ENCODE measurements at places on chromosomes 12 and 14.

DNA sequence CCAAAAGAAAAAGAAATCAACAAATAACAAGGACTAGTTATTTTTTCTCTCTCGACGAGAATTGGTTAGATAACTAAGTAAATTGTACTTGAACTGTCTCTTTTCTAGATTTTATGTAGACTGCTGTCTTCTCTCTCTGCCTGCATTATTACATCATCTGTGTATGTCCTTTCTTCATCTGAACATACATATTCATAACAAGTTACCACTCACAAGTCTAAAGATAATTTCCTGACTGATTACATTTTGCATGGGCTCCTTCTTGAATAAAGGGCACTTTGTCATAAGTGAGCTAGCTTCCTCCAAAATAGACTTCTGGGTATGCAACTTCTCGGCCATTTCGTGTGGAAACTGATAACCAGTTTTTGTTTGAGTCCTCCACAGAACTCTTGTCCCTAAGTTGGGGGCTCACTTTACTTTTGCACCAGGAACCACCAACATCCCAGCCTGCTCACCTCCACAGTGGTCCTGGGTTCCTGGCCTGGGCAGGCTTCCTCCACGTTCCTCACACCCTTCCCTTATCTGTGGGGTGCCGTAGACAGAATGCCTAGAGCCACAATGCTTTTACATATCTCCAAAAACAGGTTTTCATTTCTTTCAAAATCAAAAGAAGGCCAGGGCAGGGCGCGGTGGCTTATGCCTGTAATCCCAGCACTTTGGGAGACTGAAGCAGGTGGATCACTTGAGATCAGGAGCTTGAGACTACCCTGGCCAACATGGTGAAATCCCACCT is 6.2 kb upstream of the DDX47 start:
- no peak for DNase-seq

DNA sequence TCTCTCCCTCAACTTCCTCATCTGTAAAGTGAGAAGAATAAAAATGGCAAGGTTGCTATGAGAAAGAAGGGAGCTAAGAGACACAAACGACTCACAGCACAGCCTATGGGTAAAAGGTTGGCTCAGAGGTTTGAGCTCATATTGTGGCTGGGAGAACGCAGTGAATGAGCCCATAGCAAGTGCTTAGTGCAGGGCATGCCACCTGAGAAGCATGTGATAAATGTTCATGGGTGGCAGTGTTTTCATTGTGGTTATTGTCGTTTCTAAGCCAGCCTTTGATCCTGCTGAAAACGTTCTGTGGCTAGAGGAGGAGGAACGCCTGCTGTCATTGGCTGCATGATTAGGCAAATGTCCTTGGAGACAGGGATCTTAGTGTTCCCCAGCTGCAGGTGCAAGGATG is 150.4 kb downstream of the KSR2 start:
- no peak for DNase-seq

DNA sequence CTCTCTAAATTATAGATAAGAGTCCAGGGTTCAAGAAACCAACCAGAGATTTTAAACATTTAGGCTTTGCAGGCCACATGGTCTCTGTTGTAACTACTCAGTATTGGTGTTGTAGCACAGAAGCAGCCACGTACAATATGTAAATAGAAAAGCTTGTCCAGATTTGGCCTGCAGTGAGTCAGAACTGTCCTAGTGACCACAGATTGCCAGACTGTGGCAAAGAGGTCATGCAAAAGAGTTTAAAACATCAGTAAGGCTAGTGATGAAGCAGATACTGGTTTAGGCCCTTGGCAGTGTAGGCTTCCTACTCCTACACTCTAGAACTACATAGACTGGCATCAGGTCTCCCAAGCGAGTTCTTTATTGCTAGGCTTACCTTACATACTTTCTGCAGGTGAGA is 117.6 kb upstream of the GARIN6 start:
- no peak for DNase-seq

GRCh38 chr12:127941332-127941731 is 325.6 kb upstream of the TMEM132C start:
- no peak for DNase-seq

DNA sequence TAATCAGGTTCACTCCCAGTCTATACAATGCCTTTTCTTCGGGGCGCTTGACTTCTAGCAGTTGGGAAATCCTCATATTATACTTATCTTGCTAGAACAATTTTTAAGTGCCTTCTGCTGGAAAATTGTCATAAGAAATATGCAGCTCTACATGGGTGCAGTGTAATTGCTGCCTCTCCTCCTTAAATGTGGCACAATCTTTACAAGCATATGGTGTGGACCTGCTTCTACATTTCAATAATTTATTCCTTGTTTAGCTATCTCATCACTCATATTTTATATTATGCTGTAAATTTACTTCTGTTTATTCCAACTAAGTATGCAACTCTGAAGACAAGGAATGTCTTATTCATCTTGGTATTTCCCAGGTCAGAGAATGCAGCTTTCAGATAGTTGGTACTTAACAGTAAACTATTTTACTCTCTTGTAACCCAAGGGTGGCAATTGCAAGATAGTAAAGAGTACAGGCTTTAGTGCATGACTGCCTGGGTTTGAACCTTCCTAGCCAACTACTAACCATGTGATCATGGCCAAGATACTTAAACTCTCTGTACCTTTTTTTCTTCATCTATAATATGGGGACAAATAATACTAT is 43.6 kb upstream of the GAS2L3 start:
- DNase-seq, result no peak

DNA sequence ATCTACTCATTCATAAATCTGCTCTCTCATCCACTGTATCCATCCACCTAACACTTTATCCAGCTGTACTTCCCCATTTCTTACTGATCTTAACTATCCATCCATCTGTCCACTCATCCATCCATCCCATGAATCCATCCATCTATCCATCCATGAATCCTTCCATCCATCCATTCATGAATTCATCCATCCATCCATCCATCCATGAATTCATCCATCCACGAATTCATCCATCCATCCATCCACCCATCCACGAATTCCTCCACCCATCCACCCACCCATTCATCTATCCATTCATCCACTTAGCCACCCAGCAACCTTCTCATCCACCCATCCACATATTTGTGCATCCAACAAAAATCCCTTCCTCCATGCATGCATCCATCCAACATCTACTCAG is 128.6 kb upstream of the MYL2 start:
- no peak for DNase-seq

GRCh38 chr14:57870686-57871457 is 5.0 kb upstream of the SLC35F4 start:
- no peak for DNase-seq

GRCh38 chr12:56086608-56087007 is 6.6 kb downstream of the ERBB3 start:
- DNase-seq, result no peak

- DNase-seq, result no peak
These were observed 8.3 kb downstream of the BMAL2 start for GRCh38 chr12:27340971-27341370.

DNA sequence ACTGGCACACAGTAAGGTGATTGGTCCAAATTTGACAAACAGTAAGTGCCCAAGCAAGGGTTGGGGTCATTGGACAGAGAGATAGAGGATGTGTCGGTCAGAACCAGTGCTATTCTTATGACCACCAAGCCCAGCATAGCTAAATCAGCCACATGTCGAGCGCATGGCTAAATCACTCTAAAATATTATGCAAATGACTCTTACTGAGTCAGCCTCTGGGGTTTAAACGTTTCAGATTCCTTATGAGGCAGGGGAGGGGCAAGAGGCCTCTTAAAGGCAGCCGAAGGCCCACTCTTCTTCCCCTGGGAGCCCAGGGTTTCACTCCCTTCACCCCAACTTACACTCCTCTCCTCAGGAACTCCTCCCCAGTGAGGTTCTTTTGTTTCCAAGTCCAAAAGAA is 603 bp upstream of the ENDOU start:
- DNase-seq, result no peak

- no peak for DNase-seq
These were observed 444.3 kb upstream of the RGS6 start for GRCh38 chr14:71487941-71488340.

DNA sequence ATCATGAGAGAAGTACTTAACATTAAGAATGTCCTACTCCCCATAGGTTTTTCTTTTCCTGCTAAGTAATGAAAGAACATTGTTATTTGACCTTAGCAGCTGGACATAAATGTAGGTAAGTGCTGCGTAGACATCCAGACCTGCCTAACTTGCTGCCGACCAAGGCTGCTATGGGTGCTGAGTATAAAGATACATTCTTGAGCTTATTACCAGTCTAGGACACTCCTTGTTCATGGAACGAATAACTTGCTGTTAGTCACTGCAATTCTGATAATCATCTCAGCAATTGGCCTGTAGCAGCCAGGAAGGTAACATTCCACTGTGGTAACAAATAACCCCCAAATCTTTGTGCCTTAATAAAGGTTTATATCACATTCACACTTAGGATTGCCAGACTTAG is 478.1 kb downstream of the VRK1 start:
- no peak for DNase-seq

GRCh38 chr14:93742761-93743160 is 45.5 kb downstream of the PRIMA1 start:
- no peak for DNase-seq

DNA sequence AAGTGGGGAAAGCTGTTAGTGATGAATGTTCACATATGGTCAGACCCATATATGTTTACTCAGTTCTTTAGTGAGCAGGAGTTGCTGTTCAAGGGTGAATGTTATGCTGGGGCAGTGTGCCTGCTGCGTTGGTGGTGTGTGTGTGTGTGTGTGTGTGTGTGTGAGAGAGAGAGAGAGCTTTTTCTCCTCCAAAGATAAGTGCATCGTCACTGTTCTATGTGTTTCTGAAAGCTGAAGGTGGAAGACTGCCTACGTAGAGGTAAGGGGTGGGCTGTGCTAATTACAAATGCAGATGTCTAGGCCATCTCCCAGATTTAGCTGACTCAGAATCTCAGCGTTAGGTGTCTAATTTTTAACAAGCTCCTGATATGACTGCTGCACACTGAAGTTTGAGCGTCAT is 10.5 kb downstream of the GABARAPL1 start:
- DNase-seq, result no peak

DNA sequence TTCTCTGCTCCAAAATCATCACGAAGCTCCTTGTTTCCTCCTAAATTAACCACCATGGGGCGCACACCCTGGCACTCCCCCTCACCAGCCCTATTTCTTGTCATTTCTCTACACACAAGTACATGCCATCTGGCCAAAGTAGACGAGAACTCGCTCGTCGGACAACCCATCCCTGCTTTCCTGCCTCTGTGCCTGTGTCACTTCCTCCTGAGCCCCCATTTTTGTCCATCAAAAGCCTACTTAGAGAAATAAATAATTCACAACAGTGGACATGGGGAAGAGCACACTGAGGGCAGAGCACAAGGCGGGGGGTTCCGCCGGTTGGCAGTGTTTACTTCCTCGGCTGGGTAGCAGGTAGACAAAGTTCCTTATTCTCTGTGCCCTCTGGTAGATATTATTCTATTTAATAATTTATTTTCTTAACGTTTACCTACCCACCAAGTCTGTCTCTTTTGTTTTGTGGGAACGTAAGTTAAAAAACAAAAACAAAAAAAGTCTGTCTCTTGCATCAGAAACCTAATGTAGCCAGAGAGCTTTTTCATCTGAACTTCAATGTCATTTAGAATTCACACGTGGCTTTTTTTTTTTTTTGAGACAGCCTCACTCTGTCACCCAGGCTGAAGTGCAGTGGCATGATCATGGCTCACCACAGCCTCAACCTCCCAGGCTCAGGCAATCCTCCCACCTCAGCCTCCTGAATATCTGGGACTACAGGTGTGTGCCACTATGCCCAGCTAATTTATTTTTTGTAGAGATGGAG is 6.0 kb downstream of the VPS37B start:
- no peak for DNase-seq

DNA sequence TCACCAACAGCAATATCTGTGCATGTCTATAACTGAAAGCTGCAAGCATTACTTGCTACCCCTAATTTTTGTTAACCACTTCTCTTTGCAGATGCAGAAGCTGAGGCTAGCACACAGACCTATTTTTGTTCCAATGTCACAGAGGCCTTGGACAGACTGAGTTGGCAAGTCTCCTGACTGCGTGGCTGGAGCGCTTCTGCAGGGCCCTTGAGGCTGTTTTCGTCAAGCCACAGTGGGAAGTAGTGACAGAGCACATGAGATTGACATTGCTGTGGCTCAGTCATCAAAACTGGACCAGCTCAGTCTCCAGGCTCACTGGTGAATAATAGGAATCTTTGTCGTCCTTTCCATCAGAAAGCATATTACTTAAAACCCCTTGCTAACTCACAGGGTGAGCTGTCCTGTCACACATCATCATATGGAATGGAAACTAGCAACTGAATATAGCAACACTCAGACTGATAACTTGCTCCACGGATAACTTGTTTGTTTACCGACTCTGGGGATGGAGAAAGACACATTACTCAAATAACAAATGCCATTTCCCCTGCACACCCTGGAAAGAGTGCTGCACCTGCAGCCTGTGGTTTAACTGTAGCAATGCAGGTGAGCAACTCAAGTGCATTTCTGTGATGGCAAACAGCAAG is 43.6 kb upstream of the DDX11 start:
- DNase-seq, result peak; percentile 54

DNA sequence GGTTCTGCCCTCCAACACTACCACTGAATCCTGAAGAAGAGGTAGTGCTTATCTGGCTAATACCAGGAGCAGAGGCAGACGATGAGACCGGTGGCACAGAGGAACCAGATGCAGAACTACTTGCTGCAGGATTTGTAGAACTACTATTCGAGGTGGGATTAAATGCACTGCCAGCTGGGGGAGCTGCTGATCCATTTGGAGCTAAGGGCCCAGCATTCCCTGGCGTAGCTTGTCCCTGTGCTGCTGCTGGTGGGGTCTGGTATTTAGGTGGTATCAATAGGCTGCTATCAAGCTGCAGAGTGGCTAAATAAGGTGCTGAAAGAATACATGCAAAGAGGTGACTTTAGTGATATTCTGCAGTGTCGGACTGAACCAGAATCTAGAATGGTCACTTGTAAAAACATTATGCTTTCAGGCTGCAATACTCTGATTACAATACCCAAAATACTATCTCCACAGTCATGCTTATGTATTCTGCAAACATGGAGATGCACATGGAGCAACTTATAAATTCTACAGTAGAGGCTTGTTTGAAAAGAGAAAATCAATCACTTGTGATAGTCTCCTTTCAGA is 294.2 kb downstream of the MED13L start:
- no peak for DNase-seq

GRCh38 chr12:46590991-46591703 is 218.6 kb upstream of the SLC38A2 start:
- no peak for DNase-seq
